Sigmoid colon (tissue), 7 donors: ENCODE measurements at places on chromosomes 7 and 10. TPM values are rescaled to one million over a fixed set of nuclear protein-coding genes. Genes with fewer than 3 reads are reported as not detected.

- DNase-seq, result no peak
- no peaks in the 10 kb centered on the region for H3K4me1 ChIP-seq
- no peaks in the 10 kb centered on the region for H3K27me3 ChIP-seq
- H3K27ac ChIP-seq, result no peak overlapping the region
- no peaks in the 10 kb centered on the region for H3K36me3 ChIP-seq
Measured at GRCh38 chr10:70752571-70752970, 32.6 kb downstream of the TBATA start.

GRCh38 chr10:14949291-14949690 is 4.6 kb downstream of the DCLRE1C start:
- no peak for DNase-seq
- H3K4me3 ChIP-seq, result no peak overlapping the region
- peaks cover 11% of the 10 kb centered on the region for H3K36me3 ChIP-seq
- no peaks in the 10 kb centered on the region for H3K27me3 ChIP-seq

Gene MRLN
- not detected for total RNA-seq

DNA sequence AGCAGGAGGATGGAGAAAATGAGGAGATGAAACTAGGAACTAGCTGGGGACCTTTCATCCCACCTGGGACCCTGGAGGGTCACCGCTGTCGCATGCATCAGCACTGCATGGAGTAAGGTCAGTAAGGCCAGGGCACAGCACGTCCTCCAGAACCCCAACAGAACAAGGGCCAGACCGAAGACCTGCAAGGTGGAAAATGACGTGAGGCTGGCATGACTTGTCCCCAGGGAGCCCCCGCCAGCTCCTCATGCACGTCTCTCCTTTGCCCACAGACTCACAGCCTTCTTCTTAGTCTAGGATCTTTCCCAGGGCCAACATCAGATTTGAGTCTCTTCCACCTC is 4.7 kb downstream of the ZNF488 start:
- H3K36me3 ChIP-seq, result no peaks in the 10 kb centered on the region
- H3K4me1 ChIP-seq, result peaks cover 15% of the 10 kb centered on the region
- H3K27ac ChIP-seq, result no peak overlapping the region
- no peak overlapping the region for H3K4me3 ChIP-seq

Gene RSPH10B
- total RNA-seq, result 0.36 TPM
